ENCODE measurements at places on chromosomes 12 and 14.

DNA sequence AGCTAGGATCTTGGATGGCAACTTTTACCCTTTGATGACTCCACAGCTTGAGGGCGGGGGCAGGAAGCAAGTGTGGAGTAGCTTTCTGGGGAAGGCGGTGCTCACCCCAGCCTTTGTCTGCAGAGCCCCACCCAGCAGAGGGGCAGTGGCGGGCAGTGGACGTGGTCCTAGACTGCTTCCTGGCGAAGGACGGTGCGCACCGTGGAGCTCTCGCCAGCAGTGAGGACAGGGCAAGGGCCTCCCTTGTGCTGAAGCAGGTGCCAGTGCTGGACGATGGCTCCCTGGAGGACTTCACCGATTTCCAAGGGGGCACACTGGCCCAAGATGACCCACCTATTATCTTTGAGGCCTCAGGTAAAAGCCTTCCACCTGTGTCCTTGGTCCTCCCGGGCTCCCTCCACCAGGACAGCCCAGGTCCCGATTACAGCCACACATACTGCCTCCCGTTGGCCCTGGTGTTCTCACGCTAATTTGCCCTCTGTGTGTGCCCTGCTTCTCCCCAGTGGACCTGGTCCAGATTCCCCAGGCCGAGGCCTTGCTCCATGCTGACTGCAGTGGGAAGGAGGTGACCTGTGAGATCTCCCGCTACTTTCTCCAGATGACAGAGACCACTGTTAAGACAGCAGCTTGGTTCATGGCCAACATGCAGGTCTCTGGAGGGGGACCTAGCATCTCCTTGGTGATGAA is 1.2 kb downstream of the TAPBPL start:
- DNase-seq = no peak

- DNase-seq = no peak
Measured at GRCh38 chr12:78672033-78672432, 192.5 kb upstream of the SYT1 start.

- DNase-seq = no peak
Measured at GRCh38 chr12:86158956-86159355, 97.2 kb downstream of the MGAT4C start.

GRCh38 chr14:86646696-86647690 is 1117.0 kb downstream of the FLRT2 start:
- DNase-seq = no peak

DNA sequence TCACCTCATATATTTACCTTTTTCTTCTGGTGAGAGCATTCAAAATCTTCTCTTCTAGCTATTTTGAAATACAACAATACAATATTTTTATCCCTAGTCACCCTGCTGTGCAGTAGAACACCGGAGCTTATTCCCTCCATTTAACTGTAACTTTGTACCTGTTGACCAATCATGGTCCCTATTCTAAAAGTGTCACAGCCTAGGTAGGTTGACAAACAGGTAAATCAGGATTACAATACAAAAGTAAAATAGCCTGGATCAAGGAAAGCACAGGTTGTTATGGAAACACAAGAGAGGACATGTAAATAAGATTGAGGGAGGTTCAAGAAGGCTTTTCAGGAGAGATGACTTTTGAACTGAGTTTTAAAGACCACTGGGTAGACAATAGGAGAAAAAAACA is 670.9 kb downstream of the DIO2 start:
- no peak for DNase-seq

DNA sequence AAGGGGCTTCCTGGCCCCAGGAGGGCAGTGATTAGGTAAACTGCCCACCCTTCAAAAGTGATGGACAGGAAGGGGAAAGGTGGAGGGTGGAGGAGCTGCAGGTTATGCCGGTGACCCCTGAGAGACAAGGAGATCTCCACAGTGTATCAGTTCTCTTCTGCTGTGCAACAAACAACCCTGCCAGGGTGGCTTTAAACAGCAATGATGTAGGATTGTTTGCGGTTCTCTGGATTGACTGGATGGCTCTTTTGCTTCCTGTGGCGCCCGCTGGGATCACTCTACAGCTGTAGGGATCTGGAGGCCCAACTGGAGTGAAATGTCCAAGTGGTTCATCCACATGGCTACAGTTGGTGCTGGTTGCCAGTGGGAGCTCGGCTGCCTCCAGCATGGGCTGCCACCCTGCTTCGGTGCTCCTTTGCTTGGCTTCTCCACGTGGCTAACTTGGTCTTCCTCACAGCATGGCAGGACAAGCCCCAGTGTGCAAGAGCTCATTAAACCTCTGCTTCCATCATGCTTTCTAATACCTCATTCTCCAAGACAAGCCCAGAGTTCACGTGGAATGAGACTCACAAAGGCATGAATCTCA is 8.6 kb upstream of the ANKRD9 start:
- no peak for DNase-seq

DNA sequence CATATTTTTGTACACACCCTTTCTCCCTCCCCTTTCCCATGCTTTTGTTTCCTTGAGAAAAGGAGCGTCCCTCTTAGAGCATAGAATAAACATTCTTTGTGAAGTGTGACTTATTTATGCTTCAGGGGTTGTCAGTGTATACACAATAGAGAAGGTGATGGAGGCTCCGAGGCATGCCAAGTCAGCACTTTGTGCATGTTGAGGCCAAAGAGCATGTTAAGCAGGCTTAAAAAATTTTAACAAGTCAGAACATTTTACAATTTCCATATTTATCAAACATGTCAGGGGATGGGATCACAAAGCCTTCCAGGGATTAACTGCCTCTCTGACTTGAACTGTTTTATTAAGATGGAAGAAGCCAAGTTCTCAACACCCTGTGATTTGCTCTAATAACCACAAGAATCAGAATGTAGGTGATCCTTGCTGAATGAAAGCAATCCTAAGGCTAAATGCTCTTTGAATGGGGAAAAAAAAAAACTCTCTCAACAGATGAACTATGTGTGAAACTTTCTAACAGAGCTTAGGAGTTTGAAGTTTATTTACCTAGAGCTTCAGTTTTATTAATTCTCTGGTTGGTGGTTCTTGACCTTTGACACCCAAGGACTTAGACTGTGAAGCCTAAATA is 223.1 kb downstream of the RAD51B start:
- no peak for DNase-seq

DNA sequence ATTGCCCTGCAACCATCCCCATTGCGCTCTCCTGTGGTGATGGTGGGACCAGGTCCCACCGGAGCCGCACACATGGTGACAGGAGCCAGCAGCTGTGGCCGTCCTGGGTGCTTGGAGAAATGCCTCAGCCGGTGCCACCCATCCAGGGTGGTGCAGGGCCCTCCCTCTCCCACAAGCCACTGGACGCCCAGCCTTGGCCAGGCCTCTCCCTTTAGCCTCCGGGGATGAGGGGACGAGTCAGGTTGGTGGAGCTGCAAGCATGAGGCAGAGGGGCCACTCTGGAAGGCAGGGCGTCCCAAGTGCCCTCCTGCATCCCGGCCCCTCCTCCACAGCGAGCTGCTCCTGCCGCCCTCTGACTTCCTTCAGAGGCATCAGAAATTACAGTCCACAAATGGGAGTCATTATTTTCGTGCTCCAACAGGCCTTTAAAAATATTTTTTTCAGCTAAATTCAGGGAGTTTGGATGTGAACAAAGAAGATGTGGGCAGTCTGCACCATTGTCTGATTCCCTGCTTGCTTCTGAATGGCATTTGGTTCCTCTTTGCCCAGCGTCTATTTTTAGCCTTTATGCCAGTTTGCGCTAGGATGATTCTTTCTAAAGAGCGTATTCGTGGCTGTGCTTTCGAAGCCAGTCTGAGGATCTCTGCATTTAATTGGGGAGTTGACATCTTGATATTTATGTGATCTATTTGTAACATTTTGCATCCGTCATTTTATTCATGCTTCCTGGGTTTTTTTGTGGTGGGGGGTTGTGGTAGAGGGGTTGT is 189.4 kb downstream of the ADGRD1 start:
- DNase-seq = no peak

Data from stimulated activated naive CD8-positive, alpha-beta T cell treated with anti-CD3 and anti-CD28 coated beads, Interleukin-15, amount 100 ng/mL, for 72 hours (primary cell).